ENCODE measurements at places on chromosomes 1 and 21.
A peak's percentile ranks its signal among the peaks of the same experiment; 100 is the strongest.

GRCh38 chr1:204171751-204172178 lies 5.6 kb upstream of the REN start:
- DNase-seq: no peak

- peak; percentile 68 for DNase-seq
These were observed 11.7 kb downstream of the C1orf216 start for GRCh38 chr1:35706846-35707600.

DNA sequence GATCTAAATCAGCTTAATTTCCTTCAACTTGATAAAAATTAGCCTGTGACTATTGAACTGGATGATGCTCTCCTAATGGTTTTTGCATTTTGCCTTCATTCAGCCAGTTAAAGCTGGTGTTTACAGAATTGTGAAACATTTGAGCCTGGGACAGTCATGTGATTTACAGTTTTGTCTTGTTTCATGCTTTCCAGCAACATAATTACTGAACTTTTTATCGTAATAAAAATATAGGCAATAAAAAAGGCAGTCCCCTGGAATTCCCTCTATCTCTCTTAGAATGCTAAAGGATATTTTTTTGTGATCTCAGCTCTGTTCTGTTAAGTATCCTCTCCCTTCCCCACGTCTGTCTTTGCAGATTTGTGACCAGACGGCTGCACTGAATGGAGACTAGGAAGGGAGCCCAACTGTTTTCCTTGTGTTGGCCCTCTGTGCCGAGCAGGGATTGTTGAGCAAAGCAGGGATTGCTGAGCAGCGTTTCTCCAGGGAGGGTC lies 70.3 kb upstream of the RGL1 start:
- no peak for DNase-seq

DNA sequence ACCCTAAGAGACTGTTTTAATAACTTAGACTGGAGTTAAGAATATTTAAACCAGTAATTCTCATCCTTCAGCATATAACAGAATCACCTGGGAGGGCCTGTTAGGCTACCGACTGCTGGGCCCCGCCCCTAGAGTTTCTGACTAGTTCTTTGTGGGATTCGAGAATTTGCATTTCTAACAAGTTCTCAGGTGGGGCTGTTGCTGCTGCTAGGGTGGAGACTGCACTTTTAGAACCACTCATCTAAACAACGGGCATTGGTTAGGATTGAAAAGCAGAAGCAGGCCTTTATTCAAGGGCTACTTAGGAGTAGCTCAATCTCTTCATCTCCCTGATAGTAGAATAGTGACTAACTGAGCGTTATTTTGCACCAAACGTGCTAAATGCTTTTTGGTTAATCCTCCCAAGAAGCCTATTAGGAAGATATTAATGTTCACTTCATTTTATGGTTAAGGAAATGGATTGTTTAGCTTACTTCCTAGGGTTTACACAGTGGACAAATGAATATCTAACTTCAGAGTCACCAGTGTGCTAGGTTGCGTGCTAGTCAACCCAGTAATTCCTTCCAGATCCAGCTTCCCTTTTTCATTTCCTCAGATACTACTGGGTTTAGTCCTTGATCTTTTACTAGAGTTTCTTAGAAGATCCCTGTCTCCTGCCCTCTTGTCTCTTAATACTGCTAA lies 31.1 kb upstream of the UAP1 start:
- no peak for DNase-seq

- DNase-seq: no peak
These were observed 100.2 kb upstream of the GREM2 start for GRCh38 chr1:240712014-240712731.

DNA sequence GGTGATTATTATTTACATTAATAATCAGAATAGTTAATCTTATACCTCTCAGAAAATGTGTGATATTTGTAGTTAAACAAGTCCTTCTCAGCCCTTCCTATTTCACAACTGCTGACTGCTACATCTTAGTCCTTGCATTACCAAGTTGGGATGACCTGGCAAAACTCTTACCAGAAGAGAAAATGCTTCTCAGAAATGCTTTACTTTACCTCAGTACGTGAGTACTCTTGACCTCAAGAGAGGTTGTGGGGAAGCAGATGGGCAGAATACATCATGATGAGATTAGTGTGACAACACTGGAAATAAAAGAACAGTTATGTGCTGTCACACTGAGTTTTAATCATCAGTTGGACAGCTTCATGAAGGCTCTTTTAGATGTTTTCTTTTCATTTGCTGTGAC lies 16.2 kb downstream of the CFAP126 start:
- DNase-seq: no peak

- no peak for DNase-seq
These were observed 16.7 kb downstream of the COL6A1 start for GRCh38 chr21:45998276-45998701.

GRCh38 chr1:199042193-199042592 lies 403.4 kb downstream of the PTPRC start:
- no peak for DNase-seq

DNA sequence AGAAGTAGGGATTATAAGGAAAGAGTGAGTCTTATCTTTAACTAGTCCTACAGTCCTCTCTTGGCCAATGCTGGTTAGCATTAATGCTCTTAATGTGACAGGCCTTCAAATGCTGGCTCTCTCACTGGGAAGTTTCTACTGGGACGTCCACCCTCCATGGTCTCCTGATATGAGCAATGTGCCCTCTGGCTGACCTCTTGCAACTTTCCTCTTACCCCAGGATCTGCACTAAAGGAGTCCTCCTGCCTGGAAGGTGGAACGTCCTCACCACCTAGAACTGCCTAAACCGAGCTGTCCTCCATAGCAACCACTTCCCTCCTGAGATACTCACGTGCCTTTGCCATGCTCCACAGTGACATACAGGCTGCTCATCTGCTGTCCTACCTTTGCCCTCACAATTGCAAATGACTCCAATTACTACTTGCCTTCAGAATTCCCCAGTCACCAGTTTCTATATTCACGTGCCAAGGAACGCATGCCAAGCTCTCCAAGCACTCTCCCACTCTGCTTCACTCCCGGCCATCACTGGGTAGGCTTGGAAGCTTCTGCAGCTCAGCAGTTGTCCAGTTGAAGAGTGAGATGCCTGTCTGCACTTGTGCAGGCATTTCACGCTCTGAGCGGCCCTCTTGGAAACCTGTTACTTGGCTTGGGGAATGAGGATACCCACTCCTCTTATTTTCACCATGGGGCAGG lies 404.7 kb downstream of the RRAGC start:
- peak; percentile 34 for DNase-seq

DNA sequence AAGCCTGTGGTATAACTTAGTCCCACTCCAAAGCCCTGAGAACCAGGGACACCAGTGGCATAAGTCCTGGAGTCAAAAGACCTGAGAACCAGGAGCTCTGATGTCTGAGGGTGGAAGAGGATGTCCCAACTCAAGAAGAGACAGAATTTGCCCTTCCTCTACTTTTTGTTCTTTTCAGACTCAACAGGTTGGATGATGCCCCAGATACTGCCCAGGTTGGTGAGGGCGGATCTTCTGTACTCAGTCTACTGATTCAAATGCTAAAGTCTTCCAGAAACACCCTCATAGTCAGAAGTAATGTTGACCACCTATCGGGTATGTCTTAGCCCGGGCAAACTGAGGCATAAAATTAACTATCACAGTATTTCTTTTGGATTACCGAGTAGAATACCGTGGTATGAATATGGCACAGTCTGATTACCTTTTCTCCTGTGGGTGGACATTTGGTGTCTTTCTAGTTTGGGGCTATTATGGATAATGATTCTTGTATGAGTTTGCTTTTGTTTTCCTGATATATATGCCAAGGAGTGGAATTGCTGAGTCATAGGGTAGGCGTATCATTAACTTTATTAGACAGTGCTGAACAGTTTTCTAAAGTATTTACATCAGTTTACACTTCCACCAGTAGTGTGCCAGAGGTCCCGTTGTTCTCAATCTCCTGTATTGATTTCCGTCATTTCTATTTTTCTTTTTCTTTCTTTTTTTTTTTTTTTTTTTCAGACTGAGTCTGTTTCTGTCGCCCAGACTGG lies 3.2 kb upstream of the CHAF1B start:
- DNase-seq: no peak

- no peak for DNase-seq
These were observed 202.4 kb downstream of the HMCN1 start for GRCh38 chr1:185936641-185937040.

GRCh38 chr1:228961511-228961910 lies 226.2 kb downstream of the RHOU start:
- no peak for DNase-seq

DNA sequence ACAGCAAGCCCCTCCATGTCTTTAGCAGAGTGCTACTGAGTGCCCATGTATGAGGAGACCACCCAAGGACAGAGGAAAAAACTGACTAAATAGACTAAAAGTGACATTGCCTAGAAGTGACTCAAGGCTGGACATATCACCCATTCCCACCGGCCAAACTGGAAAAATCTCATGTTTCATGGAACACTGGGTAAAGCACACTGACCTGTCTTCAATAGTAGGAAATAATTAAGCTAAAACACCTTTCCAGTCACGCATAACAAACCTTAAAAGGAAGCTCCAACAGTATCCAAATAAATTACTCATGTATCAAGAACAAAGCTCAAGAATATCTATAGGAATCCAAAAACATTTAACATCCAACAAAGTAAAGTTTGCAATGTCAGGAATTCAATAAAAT lies 120.4 kb downstream of the SNX7 start:
- no peak for DNase-seq

DNA sequence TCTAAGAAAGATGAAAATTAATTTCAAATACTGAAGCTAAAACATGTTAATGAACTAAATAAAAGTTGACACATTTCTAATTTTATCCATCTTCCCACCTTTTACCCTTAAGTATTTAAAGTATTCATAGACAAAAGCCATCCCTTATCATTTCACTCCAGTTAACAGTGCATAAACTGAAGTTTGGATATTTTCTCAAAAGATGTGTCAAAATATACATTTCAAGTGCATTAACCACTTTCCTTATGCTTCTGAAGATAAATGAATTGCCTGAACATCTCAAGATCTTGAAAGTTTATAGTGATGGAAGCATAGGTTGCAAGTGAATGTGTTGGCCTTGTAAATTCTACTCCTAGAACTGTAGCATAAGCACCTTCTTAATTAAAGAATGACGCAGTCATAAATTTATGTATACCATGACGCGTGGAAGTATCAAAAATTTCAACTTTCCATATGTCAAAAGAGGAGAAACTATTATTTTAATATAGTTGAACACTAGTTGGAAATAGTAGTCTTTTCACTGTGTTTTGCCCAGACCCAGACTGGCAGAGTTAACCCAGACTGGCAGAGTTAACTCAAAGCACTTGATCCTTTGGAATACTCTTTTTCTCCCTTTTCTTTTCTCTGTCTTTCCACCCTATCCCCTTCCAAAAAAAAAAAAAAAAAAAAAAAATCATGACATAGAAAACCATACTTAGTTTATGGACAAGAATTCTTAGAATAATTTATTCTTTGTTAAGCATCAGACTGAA lies 282.6 kb upstream of the C1orf105 start:
- no peak for DNase-seq

DNA sequence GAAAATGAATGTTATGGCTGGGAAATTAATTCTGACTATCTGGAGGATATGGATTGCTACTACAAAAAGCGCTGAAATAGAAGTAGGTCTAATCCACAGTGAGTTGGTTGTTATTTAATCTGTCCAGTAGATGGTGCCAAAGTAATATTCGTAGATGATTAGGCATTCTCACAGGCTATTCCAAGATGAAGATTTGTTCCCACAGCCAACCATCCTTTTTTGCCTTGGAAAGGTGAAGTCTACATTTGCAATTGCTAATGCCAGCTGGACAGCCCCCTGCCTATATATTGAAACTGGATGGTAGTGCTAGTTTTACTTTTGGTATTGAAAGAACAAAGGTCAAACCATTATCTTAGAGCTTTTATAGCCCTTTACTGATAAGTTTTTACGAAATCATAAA lies 43.8 kb downstream of the RBM11 start:
- peak; percentile 53 for DNase-seq

DNA sequence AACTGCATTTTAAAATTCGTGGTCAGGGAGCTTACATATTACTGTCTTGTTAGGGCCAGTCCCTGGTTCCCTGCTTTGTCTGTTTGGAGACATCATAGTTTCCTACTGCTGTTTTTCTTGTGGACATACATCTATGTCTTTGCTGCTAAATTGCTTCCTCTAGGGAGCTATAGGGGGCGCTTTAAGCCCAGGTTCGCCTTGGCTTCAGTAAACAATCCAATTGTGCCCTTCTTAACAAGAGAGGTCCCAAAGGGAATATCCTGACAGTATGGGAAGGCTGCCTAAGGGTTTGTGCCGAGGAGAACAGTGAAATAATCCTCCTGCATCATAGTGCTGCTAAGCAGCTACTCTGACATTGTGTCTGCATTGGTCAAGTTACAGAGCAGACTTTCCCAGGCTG lies 112.5 kb downstream of the USH2A start:
- DNase-seq: no peak

- DNase-seq: no peak
These were observed 32.8 kb upstream of the PTBP2 start for GRCh38 chr1:96688767-96689166.

GRCh38 chr1:238558156-238558555 lies 667.4 kb upstream of the ZP4 start:
- DNase-seq: no peak

DNA sequence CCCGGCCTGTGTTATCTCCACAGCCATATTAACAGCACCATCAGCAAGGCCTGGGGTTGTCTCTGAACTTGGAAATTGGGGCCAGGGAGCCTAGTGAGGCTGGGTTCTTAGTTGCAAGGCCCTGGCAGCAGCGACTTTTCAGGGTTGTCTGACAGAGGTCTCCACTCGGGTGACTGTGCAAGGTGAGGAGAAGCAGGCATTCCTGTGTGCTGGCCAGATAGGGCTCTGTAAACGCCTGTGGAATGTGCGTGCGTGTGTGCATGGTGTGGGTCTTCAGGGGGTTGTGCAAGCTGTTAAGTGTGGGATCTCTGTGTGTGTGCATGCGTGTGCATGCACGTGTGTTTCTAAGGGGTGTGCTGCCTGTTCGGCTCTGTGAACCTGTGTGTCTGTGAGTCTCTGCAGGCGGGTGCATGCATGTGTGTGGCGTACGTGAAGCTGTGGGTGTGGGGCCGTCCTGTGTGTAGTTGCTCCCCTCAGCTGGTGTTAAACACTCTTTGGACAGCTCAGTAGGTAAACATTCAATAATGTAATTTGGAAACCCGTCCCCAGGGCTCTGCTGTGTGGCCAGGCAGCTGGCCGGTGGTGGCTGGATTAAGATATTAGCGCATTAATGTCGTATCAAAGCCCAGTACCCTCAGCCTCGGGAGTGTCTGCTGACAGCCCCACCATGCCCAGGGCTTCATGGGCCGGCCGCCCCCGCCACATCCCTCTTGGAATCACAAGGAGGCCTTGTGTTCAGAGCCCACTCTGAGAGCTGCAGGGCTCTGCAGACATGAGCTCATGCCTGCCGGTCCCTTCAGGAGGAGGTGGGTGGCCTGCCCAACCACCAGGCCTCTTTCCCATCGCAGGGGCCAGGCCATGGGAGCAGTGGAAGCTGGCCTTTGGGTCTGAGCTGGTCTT lies 189.9 kb downstream of the FOXD2 start:
- no peak for DNase-seq

GRCh38 chr1:35447278-35447677 lies 109.9 kb downstream of the KIAA0319L start:
- no peak for DNase-seq

DNA sequence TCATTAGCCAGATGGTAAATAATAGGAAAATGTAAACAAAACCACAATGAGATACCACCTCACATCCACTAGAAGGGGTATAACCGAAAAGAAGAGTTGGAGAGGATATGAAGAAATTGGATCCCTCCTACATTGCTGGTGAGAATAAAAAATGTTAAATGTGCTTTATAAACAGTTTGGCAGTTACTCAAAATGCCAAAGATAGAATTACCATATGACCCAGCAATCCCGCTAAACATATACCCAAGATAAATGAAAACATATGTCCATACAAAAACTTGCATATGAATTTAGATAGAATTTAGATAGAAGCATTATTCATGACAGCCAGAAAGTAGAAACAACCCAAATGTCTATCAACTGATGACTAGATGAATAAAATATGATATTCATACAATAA lies 4.4 kb upstream of the FMO2 start:
- no peak for DNase-seq

All from DMS79 treated with DMSO at 0.1 percent for 48 hours (cell line).